ENCODE measurements at places on chromosomes 7 and 10.

DNA sequence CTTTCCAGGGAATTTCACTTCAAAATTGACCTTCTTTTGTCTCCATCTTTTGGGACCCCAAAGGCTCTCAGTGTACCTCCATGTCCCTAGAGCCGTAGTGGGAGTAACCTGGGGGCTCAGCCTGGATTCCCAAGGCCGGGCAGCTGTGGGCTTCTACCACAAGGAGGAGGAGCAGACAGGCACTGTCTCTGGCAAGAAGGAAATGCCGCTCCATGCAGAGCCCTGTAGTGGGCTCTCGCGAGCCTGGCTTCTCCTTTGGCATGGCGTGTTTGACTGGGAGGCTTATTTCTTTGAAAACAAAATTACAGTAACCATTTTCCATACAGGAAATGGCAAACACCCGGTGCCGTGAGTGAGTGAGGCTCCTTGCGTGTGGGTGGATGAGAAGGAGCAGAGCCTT is 76.8 kb upstream of the FAM180A start:
- H3K36me3 ChIP-seq = no peaks in the 10 kb centered on the region
- peaks cover 19% of the 10 kb centered on the region for H3K4me1 ChIP-seq
- H3K4me3 ChIP-seq = no peak overlapping the region

DNA sequence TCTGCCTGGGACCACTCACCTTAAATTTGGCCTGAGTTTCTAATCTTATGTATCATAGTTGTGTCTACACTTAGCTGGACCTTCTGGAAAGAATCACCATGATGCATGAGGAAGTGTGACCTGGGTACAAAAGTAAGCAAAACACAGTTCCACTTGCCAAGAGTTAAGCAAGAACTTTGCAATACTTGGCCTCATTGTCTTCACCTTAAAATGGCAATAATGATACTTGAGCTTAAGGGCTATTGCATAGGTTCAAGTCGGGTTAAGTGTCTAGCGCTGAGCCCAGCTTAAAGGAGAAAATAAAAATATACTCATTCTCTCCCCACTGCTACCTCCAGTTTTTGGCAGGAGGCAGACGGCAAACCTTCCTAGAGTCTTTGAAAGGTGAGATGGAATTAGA is 133.9 kb upstream of the BMPER start:
- no peaks in the 10 kb centered on the region for H3K27me3 ChIP-seq
- H3K27ac ChIP-seq = no peak overlapping the region
- H3K36me3 ChIP-seq = no peaks in the 10 kb centered on the region

- H3K27me3 ChIP-seq = peaks cover 3% of the 10 kb centered on the region
- peaks cover 19% of the 10 kb centered on the region for H3K36me3 ChIP-seq
- DNase-seq = no peak
- peaks cover 15% of the 10 kb centered on the region for H3K4me1 ChIP-seq
- no peak overlapping the region for H3K4me3 ChIP-seq
- H3K27ac ChIP-seq = no peak overlapping the region
These were observed 78.7 kb downstream of the KIAA1217 start for GRCh38 chr10:24287559-24288195.

- peak overlapping the region; percentile 31 for H3K4me3 ChIP-seq
- no peaks in the 10 kb centered on the region for H3K36me3 ChIP-seq
- H3K27ac ChIP-seq = no peak overlapping the region
These were observed 9.3 kb upstream of the TET1 start for GRCh38 chr10:68550747-68551411.

DNA sequence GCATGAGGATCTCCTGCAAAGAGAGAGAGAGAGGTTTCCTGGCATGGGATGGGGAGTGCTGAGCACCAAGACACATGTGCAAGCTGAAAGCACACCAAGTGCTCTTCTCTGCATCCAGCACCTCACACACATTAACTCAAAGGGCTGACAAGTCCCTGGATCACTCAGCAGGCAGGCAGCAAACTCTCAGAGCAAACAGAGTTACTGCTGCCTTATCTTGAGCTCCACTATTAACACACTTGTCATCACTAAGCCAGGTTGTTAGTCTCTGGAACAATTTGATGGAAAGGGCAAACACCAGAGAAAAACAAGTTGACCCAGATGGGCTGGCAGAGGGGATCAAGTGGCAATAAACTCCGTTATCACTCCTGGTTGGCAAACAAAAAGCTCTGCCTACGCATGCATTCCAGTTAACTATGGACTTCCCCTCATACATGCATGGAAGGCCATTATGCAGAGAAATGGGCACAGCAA is 349.9 kb downstream of the KCNMA1 start:
- H3K4me3 ChIP-seq = no peak overlapping the region
- H3K36me3 ChIP-seq = no peaks in the 10 kb centered on the region
- H3K4me1 ChIP-seq = peaks cover 25% of the 10 kb centered on the region
- H3K27ac ChIP-seq = no peak overlapping the region

DNA sequence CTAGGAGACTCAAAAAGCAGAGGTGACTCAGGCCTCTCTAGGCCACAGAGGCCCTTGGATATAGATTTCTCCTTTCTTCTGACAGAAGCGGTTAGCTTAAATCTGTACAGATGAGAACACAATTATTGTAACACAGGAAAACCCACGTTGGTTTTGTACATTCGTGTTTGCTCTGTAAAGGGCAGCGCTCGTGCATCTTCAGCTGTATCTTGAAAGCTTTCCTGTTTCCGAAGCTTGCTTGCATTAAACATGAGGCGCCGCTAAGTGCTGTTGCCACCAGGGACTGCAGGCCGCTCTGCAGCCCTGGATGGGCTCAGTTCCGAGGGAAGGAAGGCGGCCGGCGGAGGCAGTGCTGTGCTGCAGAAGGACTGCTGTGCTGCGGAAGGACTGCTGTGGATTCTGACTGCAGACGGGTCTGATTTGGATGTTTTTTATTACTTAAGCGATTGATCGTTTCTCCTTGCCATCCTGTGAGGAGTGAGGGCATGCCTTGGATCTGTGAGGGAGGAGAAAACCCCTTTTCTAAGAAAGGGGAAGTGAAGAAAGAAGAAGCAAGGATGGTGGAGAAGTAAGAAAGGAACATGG is 53.3 kb downstream of the FHIP2A start:
- peaks cover 22% of the 10 kb centered on the region for H3K4me1 ChIP-seq
- peak; percentile 71 for DNase-seq
- no peaks in the 10 kb centered on the region for H3K36me3 ChIP-seq
- H3K4me3 ChIP-seq = no peak overlapping the region
- H3K27me3 ChIP-seq = peaks cover 1% of the 10 kb centered on the region
- peak overlapping the region; percentile 49 for H3K27ac ChIP-seq

GRCh38 chr7:99029466-99030435 is 114.2 kb downstream of the SMURF1 start:
- H3K27ac ChIP-seq = peak overlapping the region; percentile 93
- peaks cover 51% of the 10 kb centered on the region for H3K36me3 ChIP-seq
- peaks cover 35% of the 10 kb centered on the region for H3K4me1 ChIP-seq

GRCh38 chr10:26216585-26217395 is at the start of gene GAD2:
Gene GAD2, plus strand, starts transcription at chr10:26216774. Its CDS starts 36 bp downstream, at chr10:26216810.
- peak within 1 kb of the TSS; percentile 87 for H3K4me3 ChIP-seq
- H3K27ac ChIP-seq = no peak within 1 kb of the TSS
- H3K27me3 ChIP-seq = peaks cover 26% of the 10 kb centered on the region
- no peak for DNase-seq

- H3K27me3 ChIP-seq = peaks cover 7% of the 10 kb centered on the region
- no peak for DNase-seq
- H3K4me3 ChIP-seq = no peak overlapping the region
These were observed 137.6 kb downstream of the ZNF467 start for GRCh38 chr7:149635561-149636329.

GRCh38 chr10:43134126-43134905 is 3.9 kb upstream of the CSGALNACT2 start:
- H3K27ac ChIP-seq = no peak overlapping the region
- H3K27me3 ChIP-seq = peaks cover 8% of the 10 kb centered on the region
- H3K4me1 ChIP-seq = peaks cover 5% of the 10 kb centered on the region
- no peak overlapping the region for H3K4me3 ChIP-seq
- no peaks in the 10 kb centered on the region for H3K36me3 ChIP-seq

- H3K4me1 ChIP-seq = peaks cover 4% of the 10 kb centered on the region
- peaks cover 3% of the 10 kb centered on the region for H3K27me3 ChIP-seq
- H3K4me3 ChIP-seq = no peak overlapping the region
- DNase-seq = no peak
- H3K36me3 ChIP-seq = no peaks in the 10 kb centered on the region
These were observed 132.0 kb downstream of the PRKAG2 start for GRCh38 chr7:151744656-151745638.

DNA sequence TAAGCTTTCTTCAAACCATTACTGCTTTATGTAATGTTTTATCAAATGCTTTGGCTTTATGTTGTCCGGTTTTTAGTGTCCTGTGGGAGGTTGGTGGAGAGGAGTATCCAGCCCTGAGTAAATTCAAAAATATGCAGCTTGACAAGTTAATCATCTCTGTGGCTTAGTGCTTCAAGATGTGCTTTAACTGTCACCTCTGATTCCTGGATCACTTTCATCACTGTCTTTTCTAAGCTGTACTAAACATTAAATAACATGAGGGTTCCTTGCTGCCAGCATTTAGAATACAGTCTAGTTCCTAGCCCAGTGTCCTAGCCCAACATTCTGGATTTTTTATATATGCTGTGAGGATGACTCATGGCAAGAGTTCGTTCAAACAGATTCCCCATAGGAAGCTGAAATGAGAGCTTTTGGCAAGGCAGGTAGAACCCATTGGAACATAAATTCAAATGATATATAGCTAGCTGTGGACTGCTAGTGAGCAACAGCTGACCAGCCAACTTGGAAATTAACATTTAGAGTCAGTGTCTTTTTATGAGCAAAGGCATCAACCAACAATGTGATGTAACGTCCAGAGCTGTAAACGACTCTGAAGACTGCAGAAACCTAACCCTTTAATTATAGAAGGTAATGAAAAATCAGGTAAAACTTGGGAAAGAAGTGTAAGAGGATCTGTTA is 80.6 kb upstream of the OIT3 start:
- H3K27me3 ChIP-seq = peaks cover 4% of the 10 kb centered on the region
- peaks cover 19% of the 10 kb centered on the region for H3K4me1 ChIP-seq
- no peak overlapping the region for H3K27ac ChIP-seq
- no peaks in the 10 kb centered on the region for H3K36me3 ChIP-seq
- H3K4me3 ChIP-seq = no peak overlapping the region

DNA sequence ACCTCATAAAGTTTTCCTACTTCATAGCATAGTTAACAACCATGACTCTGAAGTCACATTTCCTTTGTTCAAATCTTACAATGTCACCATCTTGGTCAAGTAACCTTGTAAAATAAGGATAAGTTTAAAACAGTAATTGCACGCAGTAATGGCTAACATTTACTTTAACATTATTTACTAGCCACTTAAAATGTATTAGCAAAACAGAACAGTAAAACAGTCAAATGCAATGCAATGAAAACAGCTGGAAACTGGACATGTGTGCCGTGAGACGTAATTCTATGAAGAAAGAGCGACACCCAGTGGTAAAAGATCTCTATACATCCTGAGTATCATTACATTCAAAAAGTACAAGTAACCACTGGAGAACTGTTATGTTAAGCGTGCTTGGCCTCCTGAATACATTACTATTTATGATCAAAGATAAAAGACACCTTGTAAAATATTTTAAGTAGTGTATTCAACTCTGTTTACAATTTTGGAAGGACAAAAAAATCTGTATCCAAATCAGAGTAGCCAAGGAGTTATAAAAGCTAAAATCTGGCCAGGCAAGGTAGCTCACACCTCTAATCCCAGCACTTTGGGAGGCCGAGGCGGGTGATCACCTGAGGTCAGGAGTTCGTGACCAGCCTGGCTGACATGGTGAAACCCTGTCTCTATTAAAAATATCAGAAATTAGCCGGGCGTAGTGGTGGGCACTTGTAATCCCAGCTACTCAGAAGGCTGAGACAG is 27.2 kb downstream of the ATE1 start:
- H3K4me3 ChIP-seq = no peak overlapping the region
- H3K4me1 ChIP-seq = peaks cover 3% of the 10 kb centered on the region

GRCh38 chr7:16066805-16067459 is 354.4 kb downstream of the CRPPA start:
- H3K4me3 ChIP-seq = no peak overlapping the region
- H3K36me3 ChIP-seq = no peaks in the 10 kb centered on the region
- peaks cover 21% of the 10 kb centered on the region for H3K4me1 ChIP-seq
- DNase-seq = no peak
- no peaks in the 10 kb centered on the region for H3K27me3 ChIP-seq

GRCh38 chr10:124025660-124026588 is 67.5 kb downstream of the CHST15 start:
- no peak overlapping the region for H3K27ac ChIP-seq
- H3K27me3 ChIP-seq = peaks cover 9% of the 10 kb centered on the region
- peaks cover 15% of the 10 kb centered on the region for H3K4me1 ChIP-seq

DNA sequence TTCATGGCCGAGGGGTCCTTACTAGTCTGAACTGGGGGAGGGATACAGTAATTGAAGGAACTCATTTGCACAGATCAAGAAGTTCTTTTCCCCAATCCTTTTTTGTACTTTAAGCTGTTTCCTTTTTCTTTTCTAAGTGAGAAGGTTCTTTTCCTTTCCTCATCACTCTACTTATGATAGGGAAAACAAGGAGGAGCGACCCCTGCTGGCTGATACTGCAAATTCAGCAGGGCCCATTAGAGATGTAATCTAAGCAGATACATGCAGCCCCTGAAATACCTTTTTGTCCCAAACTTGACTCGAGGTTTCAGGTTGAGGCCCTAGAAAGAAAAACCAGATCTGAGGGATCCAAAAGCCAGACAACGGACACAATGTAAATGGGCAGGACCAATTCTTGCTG is 305.5 kb downstream of the DNAJB9 start:
- DNase-seq = no peak
- H3K4me3 ChIP-seq = no peak overlapping the region
- H3K27me3 ChIP-seq = no peaks in the 10 kb centered on the region

DNA sequence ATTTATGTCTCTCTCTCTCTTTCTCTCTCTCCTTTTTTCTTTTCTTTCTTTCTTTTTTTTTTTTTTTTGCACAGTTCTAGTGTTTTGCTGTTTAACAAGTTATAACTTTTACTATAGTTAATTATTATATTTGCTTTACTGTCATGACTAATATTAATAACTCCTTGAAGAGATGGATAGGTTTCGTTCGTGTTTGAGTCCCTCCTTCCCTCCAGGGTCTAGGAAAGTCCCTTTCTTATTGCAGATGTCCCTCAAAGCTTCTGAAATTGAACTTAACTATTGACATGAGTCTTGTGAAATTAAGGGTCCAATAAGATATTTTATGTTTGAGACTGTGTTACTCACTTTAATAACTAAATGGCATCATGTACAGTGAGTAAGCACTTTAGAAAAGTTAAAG is 131.4 kb downstream of the PLXDC2 start:
- H3K27me3 ChIP-seq = peaks cover 2% of the 10 kb centered on the region
- H3K4me1 ChIP-seq = peaks cover 20% of the 10 kb centered on the region
- no peak for DNase-seq
- no peak overlapping the region for H3K4me3 ChIP-seq

GRCh38 chr10:45550903-45551786 is 121.4 kb downstream of the ZFAND4 start:
- no peak overlapping the region for H3K27ac ChIP-seq
- H3K4me3 ChIP-seq = no peak overlapping the region
- H3K36me3 ChIP-seq = no peaks in the 10 kb centered on the region
- no peaks in the 10 kb centered on the region for H3K27me3 ChIP-seq
- peaks cover 4% of the 10 kb centered on the region for H3K4me1 ChIP-seq

DNA sequence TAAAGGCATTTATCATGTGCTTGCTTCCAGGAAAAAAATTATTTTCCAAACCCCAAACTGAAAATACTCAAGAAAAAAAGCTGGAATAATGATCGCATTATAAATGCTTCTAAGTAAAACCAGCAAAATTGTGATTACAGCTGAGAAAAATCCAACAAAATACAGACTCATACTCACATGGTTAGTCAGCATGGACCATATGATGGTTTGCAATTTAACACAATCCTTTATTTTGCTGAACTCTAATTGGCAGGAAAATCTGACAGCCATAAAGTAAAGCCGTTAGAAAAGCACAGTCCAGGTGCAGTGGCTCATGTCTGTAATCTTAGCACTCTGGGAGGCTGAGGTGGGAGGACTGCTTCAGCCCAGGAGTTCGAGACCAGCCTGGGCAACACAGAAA is 59.6 kb downstream of the BRI3 start:
- DNase-seq = no peak
- no peaks in the 10 kb centered on the region for H3K4me1 ChIP-seq
- peaks cover 10% of the 10 kb centered on the region for H3K36me3 ChIP-seq
- no peak overlapping the region for H3K27ac ChIP-seq

Measured in endothelial cell (in vitro differentiated cells).